Fibroblast of skin of left biceps (primary cell): ENCODE measurements at places on chromosomes 1 and 21.
A peak's percentile ranks its signal among the peaks of the same experiment; 100 is the strongest.

- DNase-seq, result no peak
Observed at GRCh38 chr1:197912739-197913494, 4.3 kb upstream of the LHX9 start.

GRCh38 chr1:78722947-78723346 lies 73.3 kb downstream of the IFI44 start:
- peak; percentile 89 for DNase-seq

GRCh38 chr1:110130989-110131388 lies 18.7 kb downstream of the UBL4B start:
- no peak for DNase-seq

GRCh38 chr1:150808121-150808520 lies at the start of gene CTSK:
Gene CTSK, minus strand, starts transcription at chr1:150808260. Its CDS starts 1,455 bp downstream, at chr1:150806805.
- DNase-seq, result no peak

DNA sequence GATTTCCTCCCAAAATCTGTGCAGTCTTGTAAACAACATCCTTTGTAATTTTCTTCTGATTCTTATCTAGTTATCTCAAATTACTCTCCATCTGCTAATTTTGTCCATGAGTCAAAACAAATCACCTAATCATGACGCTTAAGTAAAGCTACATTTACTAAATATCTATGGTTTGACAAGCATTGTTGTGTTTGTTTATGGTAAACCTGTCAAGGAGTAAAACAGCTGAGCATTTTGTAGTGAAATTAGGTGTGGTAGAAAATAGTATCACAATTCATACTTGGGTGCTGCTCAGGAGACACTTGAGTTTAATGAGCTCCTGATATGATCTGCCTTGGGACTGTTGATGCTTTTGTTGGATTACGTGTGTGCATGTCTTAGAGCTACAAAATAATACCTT lies 11.6 kb downstream of the TIPRL start:
- no peak for DNase-seq

- no peak for DNase-seq
Observed at GRCh38 chr1:220339581-220339980, 67.3 kb upstream of the RAB3GAP2 start.

GRCh38 chr1:99756598-99756997 lies 9.8 kb downstream of the FRRS1 start:
- DNase-seq, result no peak

DNA sequence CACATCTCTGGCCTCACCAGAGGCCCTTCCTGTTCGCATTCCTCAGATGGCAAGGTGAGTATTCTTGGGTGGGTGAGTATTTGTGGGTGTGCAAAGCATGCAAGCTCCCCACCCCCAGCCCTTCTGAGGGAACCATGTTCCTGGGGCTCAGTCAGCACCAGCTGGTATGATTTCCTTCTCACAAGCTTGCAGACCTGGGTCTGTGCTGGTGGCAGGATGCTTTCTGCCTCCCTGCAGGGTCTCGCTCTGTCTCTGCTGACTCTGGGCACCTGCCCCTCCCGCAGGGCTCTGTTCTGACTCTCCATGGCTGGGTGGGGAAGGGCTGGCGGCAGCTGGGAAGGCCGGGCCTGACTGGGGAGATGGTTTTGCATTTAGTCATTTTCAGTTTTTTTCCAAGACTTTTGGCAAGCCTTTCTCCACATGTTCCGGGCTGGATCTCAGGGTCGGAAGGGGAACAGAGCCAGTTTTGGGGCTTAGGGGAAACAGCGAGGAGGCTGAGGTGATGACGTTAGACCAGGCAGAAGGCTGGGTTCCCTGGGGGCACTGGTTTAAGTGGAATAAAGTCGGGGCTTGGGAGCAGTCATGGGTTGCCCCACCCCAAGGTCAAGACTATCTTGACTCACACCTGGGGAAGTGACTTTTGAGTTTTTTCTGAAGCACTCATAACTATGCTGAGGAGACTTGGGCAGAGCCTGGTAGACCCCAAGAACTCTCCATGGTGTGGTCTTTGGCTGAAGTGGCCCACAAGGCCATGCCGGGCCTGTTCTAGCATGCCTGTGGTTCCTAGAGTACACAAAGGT lies 6.2 kb downstream of the RASSF5 start:
- DNase-seq, result peak; percentile 85

- DNase-seq, result no peak
Observed at GRCh38 chr1:43963890-43964289, 5.9 kb upstream of the DPH2 start.

DNA sequence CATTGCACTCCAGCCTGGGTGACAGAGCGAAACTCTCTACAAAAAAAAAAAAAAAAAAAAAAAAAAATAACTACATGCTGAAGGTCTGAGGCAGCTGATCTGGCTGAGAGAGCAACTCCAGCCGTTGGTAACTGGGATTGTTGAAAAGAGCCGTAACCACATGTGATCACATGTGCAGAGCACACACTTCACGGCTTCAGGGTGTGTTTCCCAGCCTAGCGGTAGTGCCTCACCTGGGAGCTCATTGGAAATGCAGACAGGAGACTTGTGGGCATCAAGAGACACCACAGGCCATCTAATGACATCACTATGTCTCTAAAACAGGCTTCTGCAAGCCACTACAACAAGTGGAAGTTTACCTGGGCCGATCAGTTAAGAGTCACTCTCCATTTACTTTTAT lies 11.8 kb upstream of the OTUD7B start:
- DNase-seq, result no peak

DNA sequence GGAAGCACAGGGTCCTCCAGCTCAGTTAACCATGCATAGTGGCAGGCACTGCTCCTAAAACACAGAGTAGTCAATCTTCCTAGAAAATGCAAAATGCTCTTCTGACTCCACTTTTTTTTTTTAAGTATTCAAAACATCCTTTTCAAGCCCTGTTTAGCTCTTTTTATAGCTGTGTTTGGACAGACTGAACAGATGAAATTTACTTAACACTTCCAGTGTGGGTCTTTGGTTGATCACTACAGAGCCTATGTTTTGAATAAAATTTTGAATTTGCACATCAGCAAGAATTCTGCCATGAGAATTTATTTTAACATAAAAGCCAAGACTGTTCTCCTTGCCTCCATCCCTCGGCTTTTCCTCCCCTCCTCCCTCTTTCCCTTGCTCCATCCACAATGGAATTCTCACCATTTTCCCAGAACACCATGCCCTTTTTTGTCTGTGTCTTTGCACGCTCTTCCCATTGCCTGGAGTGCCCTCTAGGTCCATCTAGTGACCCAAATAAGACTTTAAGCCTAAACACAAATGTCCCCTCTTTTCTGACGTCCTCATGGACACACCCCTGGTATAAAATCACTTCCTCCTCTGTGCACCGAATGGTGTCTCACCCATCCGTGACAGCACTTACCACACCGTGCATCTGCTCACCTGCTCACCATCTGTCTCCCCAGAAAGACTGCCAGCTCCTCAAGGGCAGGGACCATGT lies 24.0 kb upstream of the CPT2 start:
- DNase-seq, result peak; percentile 26

DNA sequence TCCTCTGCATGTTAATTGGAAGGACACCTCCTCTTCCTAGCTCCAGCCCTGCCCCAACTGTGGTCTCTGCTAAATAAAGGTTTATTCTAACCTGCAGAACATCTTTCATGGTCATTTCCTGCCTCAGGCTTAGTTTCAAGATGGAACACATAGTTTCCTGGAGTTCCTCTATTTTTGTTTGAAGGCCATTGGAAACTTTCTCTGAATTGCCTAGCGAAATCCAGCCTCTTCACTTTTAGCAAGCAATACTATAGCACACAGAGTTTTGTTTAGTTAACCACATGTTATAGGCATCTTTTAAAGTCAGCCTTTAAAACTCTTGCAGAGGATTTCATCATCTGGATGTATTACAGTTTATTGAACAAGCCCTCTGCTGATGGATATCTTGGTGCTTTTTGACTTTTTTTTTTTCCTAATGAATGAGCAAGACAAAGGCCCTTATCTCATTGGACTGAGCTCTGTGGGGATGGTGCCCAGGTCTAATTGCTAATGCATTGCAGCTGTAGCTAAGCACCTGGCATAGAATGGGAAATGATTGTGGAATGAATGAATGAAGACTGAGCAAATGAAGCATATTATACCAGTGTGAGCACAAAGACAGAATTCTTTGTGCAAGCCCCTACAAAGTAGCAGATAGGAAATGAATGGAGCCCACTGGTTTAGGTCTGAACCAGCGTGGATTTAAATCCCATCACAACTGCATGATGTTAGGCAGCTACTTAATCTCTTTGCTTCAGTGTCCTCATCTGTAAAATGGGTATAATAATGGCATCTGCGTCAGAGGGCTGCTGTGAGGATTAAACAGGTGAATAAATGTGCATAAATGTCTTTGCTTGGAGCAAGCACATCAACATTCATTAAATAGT lies 641 bp upstream of the CFAP107 start:
- peak; percentile 45 for DNase-seq

- no peak for DNase-seq
Observed at GRCh38 chr1:68204977-68205630, 27.2 kb downstream of the WLS start.

GRCh38 chr1:7948960-7949359 lies 8.3 kb upstream of the TNFRSF9 start:
- DNase-seq, result peak; percentile 82

GRCh38 chr1:201645956-201646355 lies 107.0 kb downstream of the NAV1 start:
- DNase-seq, result no peak

- DNase-seq, result no peak
Observed at GRCh38 chr1:182376936-182377574, 14.5 kb downstream of the GLUL start.

DNA sequence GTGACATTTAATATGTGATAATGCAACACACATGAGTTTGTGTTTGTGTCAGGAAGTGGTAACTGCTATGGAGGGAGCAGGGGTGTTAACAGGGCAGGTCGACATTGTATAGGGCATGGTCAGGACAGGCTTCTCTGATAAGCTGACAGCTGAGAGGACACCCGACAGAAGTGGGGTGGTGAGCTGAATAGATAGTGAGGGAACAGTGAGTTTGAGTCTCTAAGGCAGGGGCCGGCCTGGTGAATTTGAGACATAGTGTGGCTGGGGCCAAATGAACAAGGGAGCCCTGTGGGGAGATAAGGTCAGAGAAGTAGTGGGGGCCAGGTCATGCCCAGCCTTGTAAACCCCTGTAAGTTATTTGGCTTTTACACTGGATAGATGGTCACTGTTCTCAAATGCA lies 217.4 kb upstream of the KIAA0040 start:
- no peak for DNase-seq

GRCh38 chr1:204924013-204924759 lies 53.5 kb downstream of the NFASC start:
- peak; percentile 2 for DNase-seq

DNA sequence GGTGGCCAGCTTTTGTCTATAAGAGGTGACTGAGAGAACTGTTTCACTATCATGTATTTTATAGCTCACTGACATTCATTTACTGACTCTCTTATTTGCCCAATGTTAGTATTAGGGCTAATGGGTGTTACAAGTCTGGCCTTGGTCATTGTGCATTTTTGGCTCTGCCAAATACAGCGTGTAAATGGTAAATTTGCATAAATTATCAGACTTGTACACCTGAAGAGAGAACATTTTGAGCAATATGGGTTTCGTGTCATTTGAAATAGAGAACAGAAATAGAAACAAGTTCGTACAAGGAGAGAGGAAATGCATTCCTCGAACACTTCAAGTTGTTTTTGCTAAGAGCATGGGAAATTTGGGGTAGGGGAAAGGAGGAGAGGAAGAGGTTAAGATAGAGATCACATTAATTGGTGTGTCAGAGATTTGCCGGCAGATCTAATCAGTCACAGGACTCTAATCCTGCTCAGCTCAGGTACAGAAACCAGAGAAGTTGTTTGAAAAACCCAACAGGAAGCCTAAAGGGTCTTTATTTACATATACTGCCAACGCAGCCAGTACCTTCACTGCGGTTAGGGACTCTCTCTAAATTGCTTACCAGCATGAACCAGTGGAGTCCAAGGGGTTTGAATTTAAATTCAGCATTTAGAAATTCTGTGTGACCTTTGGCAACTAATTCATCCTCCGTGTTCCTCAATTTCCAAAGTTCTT lies 261.5 kb downstream of the GPATCH2 start:
- DNase-seq, result no peak

GRCh38 chr1:226475142-226475511 lies 67.2 kb upstream of the PARP1 start:
- no peak for DNase-seq

- DNase-seq, result no peak
Observed at GRCh38 chr1:30126848-30127247, 596.5 kb downstream of the MATN1 start.

GRCh38 chr1:91630803-91631202 lies 130.2 kb downstream of the CDC7 start:
- DNase-seq, result no peak

GRCh38 chr21:39666026-39666425 lies 53.3 kb downstream of the B3GALT5 start:
- DNase-seq, result no peak

DNA sequence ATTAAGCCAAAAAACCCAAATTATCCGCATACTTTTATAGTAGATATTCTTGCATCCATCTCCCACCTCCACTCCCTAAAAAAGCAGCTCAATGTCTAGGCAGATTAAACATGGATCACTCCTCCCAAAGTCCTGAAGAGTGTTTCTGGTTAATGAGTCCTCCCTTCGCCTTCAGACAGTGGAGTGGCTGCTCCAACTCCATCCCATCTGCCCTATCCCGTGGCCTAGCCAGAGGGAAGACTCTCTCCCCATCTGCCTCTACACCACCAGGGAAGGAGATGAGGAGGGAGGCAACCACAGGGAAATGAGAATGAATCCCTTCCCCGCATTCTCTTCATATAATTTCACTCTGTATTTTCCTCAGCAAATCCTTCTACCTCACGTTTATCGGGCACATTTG lies 103.8 kb downstream of the SLC45A1 start:
- no peak for DNase-seq

GRCh38 chr1:153696741-153697140 lies 18.3 kb downstream of the NPR1 start:
- no peak for DNase-seq

DNA sequence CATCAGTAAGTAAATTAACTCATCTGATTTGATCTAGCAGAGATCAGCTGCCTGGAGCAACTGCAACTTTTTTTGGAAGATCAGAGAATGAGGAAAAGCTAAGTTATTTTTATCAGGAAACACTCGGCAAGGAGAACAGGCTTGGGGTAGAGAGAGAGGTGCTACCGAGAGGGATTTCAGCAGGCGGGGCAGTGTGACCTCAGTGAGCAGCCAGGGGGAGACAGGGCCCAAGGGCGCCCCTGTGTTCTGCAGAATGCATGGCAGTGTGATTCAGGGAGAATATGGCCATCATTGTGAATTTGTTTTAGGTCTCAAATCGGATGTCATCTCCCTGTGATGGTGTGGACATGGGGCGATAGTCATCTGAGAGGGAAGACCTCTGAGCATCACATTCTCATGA lies 484.1 kb upstream of the VAMP3 start:
- no peak for DNase-seq

DNA sequence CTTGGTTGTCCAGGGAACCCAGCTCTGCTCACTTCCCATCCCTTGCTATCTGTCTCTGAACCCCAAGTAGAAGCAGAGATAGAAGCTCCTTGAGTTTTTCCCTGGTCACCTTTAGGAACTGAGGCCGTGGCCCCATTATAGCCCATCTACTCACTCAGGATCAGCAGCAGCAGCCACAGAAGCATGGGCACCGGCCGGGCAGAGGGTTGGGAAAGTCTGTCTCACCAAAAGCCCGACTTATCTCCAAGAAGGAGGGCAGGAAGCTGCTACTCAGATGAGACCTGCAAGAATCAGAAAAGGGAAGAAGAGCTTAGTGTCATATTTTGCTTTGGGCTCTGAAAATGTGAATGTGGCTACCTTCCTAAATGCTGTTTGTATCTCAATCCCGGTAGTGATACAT lies 264 bp downstream of the FCRL3 start:
- DNase-seq, result no peak

GRCh38 chr1:168696125-168696760 lies 32.8 kb downstream of the DPT start:
- no peak for DNase-seq
